Right ventricle myocardium superior (tissue), 1 donor: ENCODE measurements at places on chromosomes 4 and X. TPM values are rescaled to one million over a fixed set of nuclear protein-coding genes. Genes with fewer than 3 reads are reported as not detected.

- DNase-seq: no peak
Observed at GRCh38 chr4:181259081-181259709, 984.0 kb upstream of the TENM3 start.

DNA sequence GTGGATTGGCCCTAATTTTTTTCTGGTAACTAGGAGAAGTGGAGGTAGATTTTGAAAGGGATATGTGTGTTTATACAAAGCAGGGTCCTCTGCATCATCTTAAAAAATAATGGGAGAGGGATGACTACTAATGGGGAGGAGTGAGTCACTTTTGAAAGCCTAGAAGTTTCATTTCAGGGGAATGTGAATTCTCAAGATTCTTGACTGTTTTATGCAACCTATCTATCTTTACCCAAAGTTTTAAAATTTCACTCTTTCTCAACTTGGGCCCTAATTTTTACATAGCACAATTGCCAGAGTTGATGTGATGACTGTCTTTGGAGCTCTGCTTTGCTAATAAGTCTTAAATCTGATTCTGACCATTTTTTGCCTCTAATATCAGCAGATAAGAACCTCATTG is 445.2 kb downstream of the GRXCR1 start:
- no peak for DNase-seq

GRCh38 chr4:185825737-185826136 is 13.7 kb upstream of the SORBS2 start:
- no peak for DNase-seq

DNA sequence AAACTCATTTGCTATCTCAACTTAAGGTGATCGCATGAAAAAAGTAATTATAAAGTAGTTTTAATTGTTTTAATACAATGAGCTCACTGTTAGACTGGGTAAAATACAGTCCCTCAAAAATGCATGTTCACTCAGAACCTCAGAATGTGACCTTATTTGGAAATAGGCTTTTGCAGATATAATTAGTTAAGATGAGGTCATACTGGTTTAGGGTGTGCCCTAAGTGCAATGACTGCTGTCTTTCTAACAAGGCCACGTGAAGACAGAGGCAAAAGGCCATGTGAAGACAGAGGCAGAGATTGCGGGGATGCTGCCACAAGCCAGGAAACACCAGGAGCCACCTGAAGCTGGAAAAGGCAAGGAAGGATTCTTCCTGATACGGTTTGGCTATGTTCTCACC is 262.1 kb downstream of the NKX6-1 start:
- no peak for DNase-seq

Gene MAML3
- 2.4 TPM for total RNA-seq

DNA sequence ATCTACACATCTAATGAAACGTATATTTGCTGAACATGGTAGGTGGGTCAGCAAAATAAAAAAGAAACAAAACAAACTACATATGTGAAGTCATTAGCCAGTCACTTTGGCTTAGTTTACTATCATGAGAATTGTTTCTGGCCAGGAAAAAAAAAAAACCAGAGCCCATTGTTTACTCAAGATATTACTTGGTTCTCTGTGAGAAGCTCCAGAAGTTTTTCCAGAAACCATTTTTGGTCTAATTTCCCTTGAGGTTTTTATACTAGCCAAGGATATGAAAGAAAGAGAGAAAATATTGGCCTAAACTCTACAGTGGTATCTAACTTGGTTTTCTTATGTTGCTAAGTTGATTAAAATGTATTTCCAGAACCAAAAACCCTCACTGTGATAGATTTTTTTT is 259.1 kb downstream of the PDHA2 start:
- DNase-seq: no peak

- no peak for DNase-seq
Observed at GRCh38 chr4:41362621-41363383, 106.1 kb downstream of the UCHL1 start.

- DNase-seq: no peak
Observed at GRCh38 chrX:9614016-9614415, 149.2 kb downstream of the TBL1X start.

- no peak for DNase-seq
Observed at GRCh38 chr4:27078934-27079455, 218.4 kb downstream of the STIM2 start.

- no peak for DNase-seq
Observed at GRCh38 chr4:54971474-54971950, 153.9 kb downstream of the KDR start.

Gene VCX3B
- total RNA-seq: not detected
